ENCODE measurements at places on chromosomes 3 and 15. TPM values are rescaled to one million over a fixed set of nuclear protein-coding genes. Genes with fewer than 3 reads are reported as not detected.

DNA sequence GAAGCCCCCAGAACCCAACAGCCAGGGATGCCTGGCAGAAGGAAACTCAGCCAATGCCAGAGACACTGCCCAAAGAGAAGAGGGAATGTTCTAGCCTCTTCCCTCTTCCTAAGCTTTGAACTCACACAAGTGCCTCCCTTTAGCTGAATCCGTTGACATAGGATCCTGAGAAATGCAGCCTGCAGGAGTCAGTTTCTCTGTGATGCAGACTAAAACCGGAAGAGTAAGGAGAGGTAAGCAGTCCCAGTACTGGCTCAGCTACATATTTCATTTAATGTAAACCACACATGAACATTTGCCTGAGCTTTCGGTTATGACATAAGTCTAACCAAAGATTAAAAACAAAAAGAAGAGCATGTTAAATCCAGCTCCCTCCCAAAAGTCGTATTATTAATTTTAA is 768.7 kb downstream of the TBL1XR1 start:
- no peak for DNase-seq

- no peak for DNase-seq
Observed at GRCh38 chr3:94036909-94037507, 8.6 kb upstream of the STX19 start.

SNTN gene
- total RNA-seq, result not detected

DNA sequence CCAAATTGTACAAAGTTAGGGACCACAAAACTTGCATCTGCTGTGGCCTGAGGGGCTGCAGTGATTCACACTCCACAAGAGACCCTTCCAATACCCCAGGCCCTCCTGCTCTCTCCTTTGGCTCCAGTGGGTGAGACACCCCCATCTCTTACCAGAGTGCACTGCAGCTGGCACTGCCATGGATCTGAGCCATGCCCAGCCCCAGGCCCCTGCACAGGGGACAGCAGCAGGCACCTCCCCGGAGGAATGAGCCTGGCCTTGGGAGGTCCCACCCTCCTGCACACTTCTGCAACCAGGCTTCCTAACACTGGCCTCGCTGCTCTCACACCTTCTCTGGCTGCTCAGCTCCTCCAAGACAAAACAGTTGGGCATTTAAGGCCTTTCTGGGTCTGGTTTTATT is 16.3 kb upstream of the TSPAN3 start:
- DNase-seq, result no peak

GRCh38 chr3:6827453-6827852 is 33.5 kb upstream of the GRM7 start:
- no peak for DNase-seq

GOLGA6L7 gene
- total RNA-seq, result not detected

GRCh38 chr3:129616291-129616690 is 9.8 kb upstream of the PLXND1 start:
- no peak for DNase-seq

DNA sequence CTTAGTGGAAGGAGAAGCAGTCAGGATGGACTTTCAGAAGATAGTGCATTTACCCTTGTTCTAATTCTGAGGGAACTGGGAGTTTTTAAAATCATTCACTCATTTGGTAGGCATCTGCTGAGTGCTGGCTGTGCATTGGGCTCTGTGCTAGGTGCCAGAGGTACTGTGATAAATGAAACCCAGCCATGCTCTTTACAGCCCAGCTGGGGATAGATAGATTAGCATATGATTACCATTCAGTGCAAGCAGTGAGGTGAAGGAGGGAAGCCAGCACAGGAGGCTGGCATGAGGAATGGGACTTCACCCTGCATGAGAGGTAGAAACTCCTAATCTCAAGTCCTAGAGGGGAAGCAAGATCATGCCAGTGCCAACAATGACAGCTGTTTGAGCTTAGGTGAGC is 361.9 kb upstream of the TRIM42 start:
- no peak for DNase-seq

AMT gene
- 8.9 TPM for total RNA-seq
